Glomerular endothelial cell (primary cell): ENCODE measurements at places on chromosomes 2 and 18.

DNA sequence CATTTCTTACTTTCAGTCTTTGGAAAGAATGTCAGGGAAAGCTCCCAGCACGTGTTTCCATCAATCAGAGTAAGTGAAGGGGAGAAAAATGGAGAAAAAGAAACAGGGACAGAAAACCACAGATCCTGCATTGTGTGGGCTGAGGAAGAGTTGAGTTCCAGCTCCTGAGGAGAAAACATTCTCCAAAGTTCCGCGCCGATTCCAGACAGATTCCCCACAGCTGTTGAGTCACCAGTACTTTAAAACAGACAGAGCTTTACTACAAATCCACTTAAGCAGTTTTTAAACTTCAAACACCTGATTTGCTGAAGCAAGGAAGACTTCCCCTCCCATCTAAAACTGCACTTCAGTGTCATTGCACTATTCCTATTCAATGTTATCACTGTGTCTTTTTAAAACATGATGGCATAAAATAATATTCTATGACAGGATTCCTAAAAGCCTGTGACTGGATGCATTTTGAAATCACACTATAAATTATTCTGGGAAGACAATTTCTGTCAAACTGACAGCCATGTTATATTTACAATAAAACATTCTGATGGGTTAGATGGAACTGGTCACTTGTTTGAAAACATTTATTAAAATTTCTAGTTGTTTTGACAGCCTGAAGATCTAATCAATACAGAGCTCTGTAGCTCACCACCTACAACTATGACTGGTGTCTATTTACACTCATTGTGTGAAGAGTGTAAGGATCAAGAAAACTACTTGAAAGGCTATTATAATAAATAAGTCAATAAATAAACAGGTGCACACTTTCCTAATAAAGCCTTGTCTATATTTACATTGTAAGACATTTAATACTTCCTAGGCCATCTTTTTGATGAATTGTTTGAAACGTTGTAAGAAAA lies 40.9 kb downstream of the TCF4 start:
- DNase-seq, result no peak

DNA sequence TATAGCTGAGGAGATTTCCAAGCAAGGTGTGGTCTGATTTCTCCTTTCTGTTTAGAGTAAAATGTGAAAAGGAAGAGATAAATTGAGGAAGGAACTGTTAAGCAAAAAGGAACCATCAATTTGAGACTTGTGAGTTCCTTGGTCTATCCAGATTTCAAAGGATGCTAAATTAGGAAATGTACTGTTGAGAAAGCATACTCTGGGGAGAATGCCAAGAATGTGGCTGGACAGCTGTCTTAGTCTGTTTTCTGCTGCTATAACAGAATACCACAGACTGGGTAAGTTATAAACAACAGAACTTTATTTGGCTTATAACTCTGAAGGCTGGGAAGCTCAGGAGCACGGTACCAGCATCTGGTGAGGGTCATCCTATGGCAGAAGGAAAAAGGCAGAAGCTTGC lies 1097.2 kb downstream of the TDRD15 start:
- DNase-seq, result no peak

DNA sequence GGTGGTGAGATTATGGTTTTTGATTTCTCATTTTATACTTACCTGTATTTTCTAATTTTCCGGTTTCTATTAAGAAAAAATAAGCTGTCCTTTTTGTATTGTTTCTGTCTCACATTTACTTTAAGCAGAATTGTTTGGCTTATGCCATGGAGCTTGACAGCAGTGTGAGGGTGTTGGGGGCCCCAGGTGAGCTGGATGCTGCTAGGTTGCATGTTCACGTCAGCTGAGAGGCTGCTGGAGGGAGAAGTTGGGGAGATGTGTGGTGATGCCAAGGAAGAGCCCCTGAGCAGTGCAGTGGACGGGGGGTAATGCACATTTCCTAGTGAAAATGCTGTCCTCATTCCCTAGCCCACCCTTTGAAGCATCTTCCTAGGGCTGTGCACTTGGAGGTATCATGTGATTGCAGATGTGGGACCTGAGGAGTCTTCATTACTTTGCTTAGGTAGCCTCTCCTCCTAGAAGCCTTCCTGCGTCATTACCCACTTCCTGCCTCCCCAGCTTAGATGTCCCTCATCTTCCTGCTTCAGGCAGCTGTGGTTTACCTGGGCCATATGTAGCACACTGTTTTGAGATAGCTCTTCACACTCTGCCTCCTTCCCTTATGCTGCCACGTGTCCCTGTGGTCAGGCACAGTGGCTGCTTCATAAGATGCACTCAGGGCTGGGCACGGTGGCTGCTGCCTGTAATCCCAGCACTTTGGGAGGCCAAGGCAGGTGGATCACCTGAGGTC lies 16.2 kb downstream of the ATG16L1 start:
- no peak for DNase-seq

DNA sequence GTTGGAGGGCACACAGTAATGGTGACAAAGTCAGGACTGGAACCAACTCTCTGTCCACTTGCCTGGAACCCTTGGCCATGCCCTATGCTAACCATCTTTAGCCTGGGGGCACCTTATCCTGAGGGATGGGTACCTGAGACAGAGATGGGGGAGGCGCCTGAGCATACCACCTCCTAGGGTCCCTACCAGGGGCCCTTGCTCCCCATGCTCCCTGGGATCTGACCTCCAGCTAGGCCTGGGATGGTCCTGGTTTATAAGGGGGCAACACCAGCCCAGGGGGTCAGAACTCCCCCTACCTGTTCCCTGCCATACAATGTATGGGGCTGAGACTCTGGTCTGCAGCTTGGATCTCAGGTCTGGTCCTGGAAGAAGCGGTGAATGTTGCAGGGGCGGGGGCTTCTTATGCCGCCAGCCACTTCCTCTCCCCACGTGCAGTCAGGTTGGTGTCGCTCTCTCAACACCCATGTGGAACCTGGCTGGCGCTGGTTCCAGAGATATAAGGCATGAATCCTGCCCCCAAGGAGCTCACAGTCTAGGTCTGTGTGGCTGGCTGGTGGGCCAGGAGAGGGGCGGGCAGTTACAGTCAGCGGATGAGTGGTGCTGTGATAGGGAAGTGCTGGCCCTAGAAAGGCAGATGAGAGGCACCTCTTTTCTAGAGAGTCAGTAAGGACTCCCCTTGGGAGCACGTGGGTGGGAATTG lies 3.8 kb upstream of the TOGARAM2 start:
- no peak for DNase-seq

DNA sequence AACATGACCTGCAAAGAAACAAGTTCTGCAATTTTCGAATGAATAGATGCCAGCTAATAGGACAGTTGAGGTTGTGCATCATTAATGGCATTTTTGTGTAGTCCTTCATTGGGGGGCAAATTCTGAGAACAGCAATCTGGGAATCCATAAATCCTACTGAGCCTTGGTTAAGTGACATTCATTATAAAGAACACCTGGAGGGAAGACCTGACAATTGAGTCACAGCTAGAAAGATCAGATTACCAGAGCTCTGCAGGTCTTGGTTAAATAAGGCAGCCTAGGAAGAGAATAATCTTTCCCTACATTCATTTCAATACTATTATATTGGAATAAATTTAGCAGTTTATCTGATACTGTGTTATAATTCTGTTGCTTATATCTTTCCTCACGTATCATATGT lies 14.3 kb downstream of the KCNH7 start:
- DNase-seq, result no peak

GRCh38 chr2:99285526-99285925 lies 15.5 kb downstream of the LYG1 start:
- no peak for DNase-seq

- DNase-seq, result no peak
Observed at GRCh38 chr2:217654168-217654567, 348.6 kb downstream of the TNS1 start.

DNA sequence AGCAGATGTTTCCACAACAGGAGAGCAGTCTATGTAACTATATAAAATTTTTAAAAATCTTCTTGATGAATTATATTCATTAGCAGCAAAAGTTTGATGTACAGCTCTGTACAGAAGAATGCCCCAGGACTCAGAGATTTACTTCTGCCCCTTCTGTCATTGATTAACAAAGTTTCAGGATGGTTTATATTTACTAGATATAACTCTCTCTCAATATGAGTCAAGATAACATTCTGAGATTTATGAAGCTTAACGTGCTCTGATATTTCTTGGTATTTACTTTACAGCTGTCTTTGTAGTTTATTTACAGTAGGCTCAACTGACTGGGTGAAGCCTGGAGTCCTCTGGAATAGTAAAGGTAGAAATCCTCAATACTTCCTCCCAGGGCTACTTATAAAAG lies 93.6 kb upstream of the HNMT start:
- no peak for DNase-seq

GRCh38 chr2:283996-284794 lies 3.7 kb downstream of the ALKAL2 start:
- no peak for DNase-seq

- no peak for DNase-seq
Observed at GRCh38 chr2:26847307-26847654, 651 bp upstream of the DPYSL5 start.

- DNase-seq, result no peak
Observed at GRCh38 chr2:237511433-237511832, 24.4 kb downstream of the MLPH start.

DNA sequence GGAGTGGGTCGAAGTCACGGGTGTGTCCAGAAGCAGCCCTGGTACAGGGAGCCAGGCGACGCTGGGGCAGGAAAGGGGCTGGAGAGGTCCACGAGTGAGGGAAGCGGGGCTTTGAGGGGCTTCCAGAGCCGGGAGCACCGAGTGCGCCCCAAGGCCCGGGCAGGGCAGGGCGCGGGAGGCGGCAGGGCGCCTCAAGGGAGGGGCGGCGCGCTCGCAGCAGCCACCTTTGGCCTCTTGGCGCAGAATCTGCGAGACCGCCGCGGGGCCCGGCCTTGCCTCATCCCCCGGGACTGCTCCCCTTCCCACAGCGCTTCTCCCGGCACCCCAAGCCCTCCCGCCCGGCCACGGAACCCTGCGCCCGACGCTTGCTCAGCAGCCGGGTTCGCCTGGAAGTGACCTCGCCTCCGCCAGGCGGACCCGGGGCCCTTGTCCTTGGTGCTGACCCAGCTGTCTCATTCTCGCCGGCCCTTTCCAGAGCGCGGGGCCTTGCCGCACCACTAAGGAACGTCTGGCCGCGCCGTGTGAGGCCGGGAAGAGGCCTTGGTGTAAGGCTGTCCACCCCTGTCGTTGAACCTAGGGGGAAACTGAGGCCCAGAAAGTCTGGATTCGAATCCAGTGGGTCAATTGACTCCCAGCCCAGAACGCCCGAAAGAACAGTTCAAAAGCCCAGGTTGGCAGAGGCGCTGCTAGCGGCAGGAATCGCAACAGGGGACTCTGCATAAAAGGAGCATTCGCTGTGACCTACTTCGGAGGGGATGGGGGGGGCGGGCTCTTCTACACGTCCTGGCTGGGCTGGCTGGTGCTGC lies 584 bp upstream of the DNER start:
- no peak for DNase-seq

DNA sequence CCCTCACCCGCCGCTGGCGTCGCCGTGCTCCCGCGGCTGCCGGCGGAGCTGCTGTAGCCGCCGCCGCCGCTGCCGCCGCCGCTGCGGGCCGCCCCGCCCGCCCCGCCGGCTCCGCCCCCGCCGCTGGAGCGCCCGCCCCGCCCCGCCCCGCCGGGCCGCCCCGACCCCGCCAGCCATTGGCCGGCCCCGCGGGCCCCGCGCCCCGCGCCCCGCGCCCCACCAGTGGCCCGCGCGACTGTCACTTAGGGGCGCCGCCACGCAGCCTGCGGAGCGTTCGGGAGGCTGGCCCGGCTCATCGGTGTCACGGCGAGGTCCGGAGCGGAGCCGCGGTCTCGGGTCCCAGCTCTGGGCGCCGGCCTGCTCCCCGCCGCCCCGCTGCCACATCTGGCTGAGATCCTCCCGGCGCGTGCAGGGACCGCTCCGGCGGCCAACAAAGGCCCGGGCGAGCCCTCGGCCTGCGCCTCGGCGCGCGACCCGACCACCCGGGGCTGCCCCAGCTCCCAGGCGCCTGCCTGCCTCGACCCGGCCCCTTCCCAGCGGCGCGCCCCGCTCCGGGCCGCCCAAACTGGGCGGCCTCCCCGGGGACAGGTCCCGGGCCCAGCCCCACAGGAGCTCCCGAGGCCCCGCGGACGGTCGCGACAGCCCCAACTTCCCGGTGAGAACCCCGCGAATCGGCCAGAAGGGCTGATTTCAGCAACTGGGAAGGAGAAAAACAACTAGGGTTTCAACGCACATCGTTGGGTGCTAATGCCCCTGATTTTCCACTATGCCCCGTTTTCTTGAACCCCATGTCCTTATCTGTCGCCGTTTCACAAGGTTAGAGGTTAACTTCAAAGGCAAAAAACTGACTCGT lies at the start of gene MGAT4A:
TSS of gene MGAT4A (minus strand) at position 92 of the 853 bp plus-strand sequence. CDS start 4,800 bp downstream, outside the sequence.
- no peak for DNase-seq

DNA sequence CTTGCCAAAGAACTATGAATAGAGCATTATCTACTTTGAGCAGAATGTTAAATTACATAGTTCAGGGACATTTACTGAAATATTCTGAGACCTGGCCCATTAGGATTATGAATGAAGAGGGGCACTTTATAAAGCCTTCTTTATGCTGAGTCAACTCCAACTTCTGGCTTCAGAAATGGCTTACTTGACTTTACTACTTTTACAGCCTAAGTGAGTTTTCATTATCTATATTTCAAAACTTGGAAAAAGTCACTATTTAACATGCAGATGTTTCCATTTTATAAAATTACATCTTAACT lies 37.7 kb downstream of the SESTD1 start:
- DNase-seq, result no peak

GRCh38 chr2:79223539-79223938 lies 64.0 kb upstream of the REG3A start:
- no peak for DNase-seq

DNA sequence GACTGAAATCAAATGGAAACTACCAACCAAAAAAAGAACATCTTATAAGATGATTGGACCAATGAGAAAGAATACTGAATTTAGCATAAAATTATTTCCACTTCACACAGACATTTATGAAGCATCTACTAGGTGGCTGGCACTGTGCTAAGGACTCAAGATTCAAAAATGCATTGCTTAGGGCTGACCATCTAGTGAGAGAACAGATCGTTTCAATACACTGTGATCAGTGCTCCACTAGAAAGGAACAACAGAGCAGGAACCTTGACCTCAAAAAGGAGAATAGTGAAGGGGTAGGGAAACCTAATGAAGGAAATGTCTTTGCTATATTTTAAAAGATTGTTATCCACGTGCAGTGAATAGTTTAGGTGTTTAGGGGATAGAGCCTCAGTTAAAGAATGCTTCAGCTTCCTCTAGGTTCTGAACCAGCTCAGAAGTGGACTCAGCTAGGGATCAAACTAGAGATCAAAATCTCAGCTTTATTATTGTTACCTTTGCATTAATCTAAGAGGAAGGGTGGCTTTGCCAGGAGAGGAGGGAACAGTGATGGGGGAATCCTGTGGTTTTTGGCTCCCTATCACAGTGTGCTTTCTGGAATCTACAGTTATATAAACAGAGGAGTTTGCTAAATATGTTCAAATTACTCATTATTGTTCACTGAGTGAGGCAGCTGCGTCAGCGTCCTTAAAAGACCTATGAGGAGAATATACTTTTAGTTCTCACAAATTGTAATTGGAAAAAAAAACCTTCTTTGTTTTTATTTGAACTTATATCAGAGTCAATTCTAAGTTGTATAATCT lies 16.2 kb upstream of the BBS5 start:
- no peak for DNase-seq

- no peak for DNase-seq
Observed at GRCh38 chr2:233972941-233973575, 55.9 kb downstream of the TRPM8 start.
